CD4-positive, alpha-beta T cell treated with Interleukin-15 for 4 hours (primary cell): ENCODE measurements at places on chromosomes 3 and 15.

DNA sequence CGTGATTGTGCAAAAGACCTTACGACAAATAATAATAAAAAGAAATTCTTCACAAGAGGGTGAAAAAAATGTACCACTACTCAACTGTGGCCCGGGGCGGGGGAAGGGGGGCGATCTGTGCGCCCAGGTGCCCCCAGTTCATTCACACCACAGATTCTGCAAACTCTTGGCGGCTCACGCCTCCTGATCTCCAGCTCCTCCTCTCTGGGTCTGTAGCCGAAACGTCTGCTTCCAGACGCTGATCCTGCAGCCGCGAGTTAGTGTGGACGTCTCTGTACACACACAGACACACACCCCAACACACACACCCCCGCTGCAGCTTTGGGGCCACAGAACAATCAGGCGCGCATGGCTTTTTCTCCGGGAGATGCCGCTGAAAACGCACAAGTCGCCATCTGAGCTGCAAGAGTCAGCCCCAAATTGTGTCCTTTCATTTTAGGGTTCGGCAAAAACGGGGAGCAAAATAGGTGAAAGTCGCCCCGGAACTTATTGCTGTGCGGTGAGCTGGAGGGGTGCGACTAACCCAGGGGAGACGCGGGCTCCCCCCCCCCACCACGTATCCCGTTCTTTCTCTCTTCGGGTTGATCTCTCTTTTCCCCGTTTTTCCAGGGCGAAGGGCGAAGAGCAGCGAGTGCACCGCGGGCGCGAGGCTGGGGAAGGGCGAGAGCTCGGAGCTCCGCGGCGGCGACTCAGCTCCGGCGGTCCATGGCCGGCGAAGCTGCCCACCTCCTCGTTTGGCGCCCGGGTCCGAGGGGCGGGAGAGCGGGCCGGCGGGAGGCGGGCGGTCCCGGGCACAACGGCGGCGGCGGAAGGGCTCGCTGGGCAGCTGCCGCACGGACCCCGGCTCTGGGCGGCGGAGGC, 505 bp upstream of the WNT5A start:
- DNase-seq = no peak

GRCh38 chr3:157479464-157480243, 23.6 kb downstream of the VEPH1 start:
- no peak for DNase-seq

- no peak for DNase-seq
Measured at GRCh38 chr3:181790561-181790960, 78.8 kb downstream of the SOX2 start.

DNA sequence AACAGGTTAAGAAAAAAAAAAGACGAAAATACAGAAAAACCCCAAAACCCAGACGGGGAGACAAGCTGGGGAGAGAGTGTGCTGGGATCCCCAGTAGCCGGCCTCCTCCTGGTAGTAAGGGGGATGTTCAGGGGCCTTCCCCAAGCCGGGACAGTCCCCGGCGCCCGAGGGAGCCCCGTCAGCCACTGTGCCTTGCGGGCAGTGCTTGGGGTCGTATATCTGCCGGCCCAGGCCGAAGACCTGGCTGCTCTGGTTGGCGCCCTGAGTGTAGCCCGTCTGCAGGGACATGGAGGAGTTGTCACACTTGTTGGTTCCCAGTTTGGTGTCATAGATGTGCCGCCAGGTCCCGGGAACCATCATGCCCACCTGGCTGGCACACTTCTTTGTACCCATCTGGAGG, 287.2 kb upstream of the GADL1 start:
- no peak for DNase-seq

DNA sequence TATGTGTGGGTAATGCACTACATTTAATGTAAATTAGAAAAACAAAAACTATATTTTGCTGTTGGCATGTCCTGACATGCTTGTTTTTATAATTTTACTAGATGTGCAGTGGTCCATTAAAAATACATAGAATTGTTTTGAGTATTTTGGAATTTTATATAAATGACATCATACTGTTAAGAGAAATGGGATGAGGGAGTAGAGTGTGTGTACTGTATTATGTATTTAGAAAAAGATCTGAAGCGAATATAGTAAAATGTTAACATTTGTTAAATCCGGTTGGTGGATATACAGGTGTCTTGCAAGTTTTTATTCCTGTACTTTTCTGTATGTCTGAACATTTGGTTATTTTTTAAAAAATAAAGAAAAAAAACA, 288.4 kb upstream of the SATB1 start:
- no peak for DNase-seq

DNA sequence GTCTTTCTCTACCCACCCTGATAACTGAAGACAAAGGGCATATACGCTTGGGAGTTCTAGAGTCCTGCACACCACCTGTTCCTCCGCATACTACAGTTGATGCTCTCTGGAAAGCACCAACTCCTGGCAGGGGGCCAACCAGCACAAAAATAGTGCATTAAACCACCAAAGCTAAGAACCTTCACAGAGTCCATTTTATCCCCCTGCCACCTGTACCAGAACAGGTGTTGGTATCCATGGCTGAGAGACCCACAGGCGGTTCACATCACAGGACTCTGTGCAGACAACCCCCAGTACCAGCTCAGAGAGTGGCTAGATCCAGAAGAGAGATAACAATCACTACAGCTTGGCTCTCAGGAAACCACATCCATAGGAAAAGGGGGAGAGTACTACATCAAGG, 114.4 kb upstream of the POU1F1 start:
- DNase-seq = no peak

- DNase-seq = no peak
Measured at GRCh38 chr3:155393316-155393715, 99.8 kb upstream of the STRIT1 start.

GRCh38 chr3:40566694-40567093, 41.9 kb downstream of the ZNF621 start:
- DNase-seq = no peak

DNA sequence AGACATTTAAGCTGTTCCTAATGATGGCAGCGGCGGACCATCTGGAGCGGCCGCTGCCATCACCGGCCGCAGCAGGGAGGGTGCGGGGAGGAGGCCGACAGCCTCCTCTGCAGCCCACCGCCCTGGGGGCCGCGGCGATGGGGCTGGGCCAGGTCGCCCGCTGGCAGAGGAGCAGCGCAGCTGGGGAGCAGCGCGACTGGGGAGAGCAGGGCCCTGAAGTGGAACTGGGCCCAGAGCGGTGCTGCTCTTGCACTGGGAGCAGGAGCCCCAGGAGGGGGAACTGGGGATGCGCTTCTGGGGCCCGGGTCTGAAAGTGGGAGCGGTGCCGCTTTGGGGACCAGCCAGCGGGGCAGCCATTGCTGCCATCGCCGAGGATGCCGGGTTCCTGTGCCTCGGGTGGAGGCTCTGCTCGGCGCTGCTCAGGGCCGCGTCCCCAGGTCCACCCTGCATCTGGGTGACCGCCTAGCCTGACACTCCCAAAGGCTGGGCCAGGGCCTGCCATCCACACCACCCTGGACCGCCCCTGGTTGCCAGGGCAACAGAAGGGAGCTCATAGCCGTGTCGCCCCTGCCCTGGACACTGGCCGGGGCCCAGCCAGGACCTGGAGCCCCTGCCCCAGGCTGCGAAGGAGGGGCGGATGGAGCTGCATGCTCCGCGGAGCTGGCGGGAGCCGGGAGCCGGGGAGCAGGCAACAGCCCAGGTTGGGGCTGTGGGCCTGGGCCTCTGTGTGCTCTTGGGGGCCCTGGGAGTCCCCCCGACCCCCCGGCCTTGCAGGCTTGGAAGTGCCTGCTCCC, 15.5 kb upstream of the PLA2G4E start:
- DNase-seq = no peak

GRCh38 chr3:169112153-169112892, 551.2 kb downstream of the MECOM start:
- no peak for DNase-seq

DNA sequence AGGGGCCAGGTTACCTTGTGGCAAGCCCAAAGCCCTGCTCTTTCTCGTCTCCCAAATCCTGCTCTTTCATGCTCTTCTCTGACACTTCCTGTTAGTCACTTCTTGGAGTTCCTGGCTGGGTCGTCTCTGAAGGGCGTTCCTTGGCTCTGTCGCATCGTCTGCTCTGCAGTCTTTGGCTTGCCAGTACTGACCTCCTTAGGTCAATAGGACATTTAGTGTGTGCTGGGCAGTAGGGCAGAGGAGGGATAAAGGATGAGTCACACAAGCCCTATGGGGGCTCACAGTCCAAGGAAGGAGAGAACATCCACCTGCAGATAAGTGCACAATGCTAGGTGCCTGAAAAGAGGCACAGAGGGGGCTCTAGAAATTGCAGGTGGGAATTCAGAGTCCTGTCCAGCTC, 87.5 kb downstream of the FAM43A start:
- DNase-seq = no peak

DNA sequence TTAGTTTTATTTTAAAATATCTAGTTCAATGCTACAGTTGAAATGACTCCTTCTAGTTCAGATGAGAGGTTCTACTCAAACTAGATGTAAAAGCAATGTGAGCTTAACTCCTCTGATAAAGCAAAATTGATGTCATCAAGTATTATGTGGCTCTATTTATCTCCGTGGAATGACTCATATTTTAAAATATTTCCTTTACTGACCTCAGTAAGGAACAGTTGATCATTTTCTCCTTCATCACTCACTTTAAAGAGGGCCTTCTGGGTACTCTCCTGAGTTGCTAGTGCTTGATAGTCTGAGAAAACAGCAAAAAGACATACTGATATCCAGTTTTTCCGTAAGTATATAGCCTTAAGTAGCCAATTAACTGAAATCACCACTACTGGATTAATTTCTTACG, 1099.3 kb downstream of the ROBO2 start:
- DNase-seq = no peak

- DNase-seq = no peak
Measured at GRCh38 chr15:66004618-66005262, 135.4 kb downstream of the RAB11A start.

- no peak for DNase-seq
Measured at GRCh38 chr15:88127432-88127790, 129.1 kb downstream of the NTRK3 start.

- DNase-seq = no peak
Measured at GRCh38 chr3:107407355-107407754, 30.1 kb downstream of the CCDC54 start.

- DNase-seq = no peak
Measured at GRCh38 chr3:179234199-179234598, 16.7 kb downstream of the KCNMB3 start.

DNA sequence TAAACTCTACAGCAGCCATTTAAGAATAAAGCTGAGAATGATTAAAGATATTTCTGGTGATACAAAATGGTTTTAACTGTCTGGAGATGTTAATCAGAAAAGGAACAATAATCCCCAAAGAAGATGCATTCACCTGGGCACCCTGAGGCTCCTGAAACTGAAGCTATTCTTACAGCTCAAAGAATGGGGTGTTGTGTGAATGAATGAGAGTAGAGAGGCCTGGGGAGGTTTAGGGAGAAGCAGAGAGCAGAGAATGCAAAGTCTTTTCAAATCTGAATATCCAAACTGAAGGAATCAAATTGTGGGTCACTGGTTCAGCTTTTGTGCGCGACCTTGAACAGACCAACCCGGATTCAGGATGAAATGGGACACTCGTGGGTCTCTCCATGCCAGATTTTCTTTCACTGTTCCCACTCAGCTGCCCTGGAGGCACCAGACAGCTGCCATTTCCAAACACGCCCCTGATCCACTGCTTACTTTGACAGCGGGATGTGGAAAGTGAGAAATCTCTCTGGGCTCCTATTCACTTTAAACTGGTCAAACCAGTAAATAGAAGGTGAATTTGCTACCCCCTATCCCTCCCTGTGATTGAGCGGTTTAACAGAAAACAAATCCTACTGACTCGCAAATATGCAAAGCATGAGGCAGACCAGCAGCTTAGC, 485.5 kb upstream of the THBS1 start:
- no peak for DNase-seq

- no peak for DNase-seq
Measured at GRCh38 chr3:58215317-58216025, 4.7 kb upstream of the DNASE1L3 start.

GRCh38 chr3:22862111-22862510, 341.0 kb upstream of the UBE2E2 start:
- no peak for DNase-seq

DNA sequence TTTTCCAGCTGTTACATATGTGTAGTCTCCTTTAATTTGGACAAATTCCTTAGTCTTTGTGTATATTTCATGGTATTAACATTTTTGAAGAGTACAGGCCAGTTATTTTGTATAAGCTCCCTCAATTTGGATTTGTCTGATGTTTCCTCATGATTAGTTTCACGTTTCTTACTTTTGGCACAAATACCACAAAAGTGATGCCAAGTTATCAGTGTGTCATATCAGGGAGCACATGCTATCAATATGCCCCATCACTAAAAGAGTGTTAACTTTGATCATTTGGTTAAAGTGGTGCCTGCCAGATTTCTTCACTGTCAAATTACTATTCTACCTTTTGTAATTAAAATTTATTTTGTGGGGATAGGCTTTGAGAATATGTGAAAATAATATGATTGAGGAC, 14.6 kb downstream of the PCNP start:
- no peak for DNase-seq

DNA sequence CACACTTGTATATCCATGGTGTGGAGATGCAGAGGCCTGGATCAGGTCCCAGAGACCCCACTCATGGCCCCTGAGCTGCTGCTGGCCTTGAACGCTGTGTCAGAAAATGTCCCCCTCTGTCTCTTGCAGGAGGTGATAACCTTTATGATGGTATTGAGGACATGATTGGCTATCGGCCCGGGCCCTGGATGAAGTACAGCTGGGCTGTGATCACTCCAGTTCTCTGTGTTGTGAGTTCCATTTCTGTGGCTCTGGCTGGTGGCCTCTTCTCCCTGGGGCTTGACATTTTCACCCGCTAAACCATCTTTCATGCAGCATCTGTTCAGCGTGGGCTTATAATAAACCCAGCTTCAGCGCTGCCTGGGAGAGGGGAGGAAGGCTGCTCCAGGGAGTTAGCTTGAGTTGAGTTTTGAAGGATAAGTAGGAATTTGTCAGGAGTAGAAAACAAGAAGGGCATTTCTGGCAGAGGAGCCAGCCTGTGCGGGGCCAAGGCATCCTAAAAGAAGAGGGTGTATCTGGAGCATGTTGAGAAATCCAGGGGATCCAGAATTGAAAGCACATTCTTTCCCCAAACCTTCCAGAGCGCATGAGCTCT, 61.1 kb downstream of the GRIP2 start:
- DNase-seq = no peak

GRCh38 chr3:57081173-57081572, 20.7 kb downstream of the SPATA12 start:
- no peak for DNase-seq

GRCh38 chr15:85929786-85930185, 135.1 kb upstream of the KLHL25 start:
- no peak for DNase-seq

GRCh38 chr15:40957581-40958051, 4.3 kb downstream of the CHAC1 start:
- DNase-seq = no peak
